ENCODE measurements at places on chromosomes 6 and 20. TPM values are rescaled to one million over a fixed set of nuclear protein-coding genes. Genes with fewer than 3 reads are reported as not detected.

The MOXD1 gene
- total RNA-seq, result 3.4 TPM

The PPP1R14C gene
- total RNA-seq, result 116 TPM

- no peak for DNase-seq
- H3K36me3 ChIP-seq, result no peaks in the 10 kb centered on the region
- H3K27ac ChIP-seq, result no peak overlapping the region
- H3K27me3 ChIP-seq, result peaks cover 11% of the 10 kb centered on the region
Measured at GRCh38 chr20:56223352-56223751, 25.2 kb upstream of the MC3R start.

- no peak overlapping the region for H3K4me3 ChIP-seq
- H3K36me3 ChIP-seq, result no peaks in the 10 kb centered on the region
- no peaks in the 10 kb centered on the region for H3K27me3 ChIP-seq
Measured at GRCh38 chr6:158160932-158161539, 7.0 kb downstream of the SERAC1 start.

DNA sequence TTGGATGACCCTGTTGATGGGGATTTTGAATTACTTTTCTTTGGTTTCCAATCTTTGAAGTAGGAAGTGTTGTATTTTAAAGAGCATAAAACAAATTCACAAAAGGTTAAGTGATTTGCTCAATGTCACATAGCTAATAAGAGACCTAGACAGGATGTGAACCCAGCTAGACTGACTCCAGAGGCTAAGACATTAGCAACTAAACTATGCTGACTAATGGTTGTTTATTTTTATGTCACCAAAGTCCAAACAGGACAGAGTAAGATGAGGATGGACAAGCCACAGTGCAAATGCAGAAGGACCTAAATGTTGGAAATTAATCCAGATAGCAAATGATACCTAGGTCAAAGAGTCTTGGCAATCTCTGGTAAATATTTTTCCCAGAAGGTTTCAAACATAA is 38.0 kb downstream of the OGFRL1 start:
- H3K27ac ChIP-seq, result no peak overlapping the region
- DNase-seq, result no peak
- no peaks in the 10 kb centered on the region for H3K36me3 ChIP-seq
- no peak overlapping the region for H3K4me3 ChIP-seq
- peaks cover 16% of the 10 kb centered on the region for H3K4me1 ChIP-seq

DNA sequence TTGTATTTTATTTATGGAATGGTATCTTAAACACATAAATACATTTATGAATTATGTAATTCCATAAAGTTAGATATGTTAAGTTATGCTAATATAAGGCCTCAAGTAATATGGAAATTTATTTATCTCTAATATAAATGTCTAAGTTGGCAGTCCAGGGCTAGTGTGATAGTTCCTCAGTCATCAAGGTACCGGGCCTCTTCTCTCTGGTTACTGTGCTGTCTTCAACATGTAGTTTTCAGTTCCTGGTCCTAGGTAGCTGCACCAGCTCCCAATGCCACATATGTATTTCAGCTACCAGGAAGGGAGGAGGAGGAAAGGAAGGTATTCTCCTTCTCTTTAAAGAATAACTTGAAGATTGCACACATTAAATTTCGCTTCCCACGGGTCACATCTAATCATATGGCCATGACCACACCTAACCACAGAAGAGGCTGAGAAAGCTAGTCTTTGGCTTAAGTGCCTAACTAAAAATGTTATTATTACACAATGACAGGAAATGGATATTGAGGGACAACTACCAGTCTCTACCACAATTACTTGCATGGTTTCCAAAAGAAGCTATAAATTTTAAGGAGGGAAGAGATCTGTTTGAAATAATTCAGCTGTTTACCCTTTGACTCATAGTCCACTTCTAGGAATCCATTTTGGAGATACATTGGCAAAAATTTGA is 68.6 kb downstream of the BCKDHB start:
- DNase-seq, result no peak
- peaks cover 9% of the 10 kb centered on the region for H3K36me3 ChIP-seq
- H3K4me1 ChIP-seq, result peaks cover 3% of the 10 kb centered on the region
- no peaks in the 10 kb centered on the region for H3K27me3 ChIP-seq

DNA sequence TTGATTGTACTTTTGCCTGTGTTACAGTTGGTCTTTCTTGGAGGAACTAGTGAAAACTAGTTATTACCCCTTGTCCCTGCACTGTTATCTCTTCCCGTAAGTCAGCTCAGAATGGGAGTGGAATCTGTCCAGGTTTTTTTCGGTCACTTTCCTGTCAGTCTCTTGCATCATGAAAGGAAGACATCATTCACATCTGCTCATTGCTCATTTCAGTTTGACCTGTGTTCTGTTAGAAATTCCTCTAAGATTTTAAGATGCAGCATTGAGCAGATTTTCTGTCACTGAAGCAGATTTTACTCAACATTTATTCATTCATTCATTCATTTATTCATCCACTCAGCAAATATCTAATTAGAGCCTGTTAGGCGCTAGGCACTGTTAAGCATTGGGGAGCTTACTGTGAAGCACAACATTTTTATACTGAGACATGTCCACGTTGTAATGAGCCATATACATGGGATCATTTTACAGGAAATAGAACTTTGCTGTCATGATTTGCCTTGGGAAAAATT is 33.1 kb upstream of the HINT3 start:
- peaks cover 63% of the 10 kb centered on the region for H3K36me3 ChIP-seq
- no peaks in the 10 kb centered on the region for H3K27me3 ChIP-seq
- no peak overlapping the region for H3K27ac ChIP-seq
- no peak for DNase-seq

- no peaks in the 10 kb centered on the region for H3K4me1 ChIP-seq
- no peak for DNase-seq
- no peaks in the 10 kb centered on the region for H3K36me3 ChIP-seq
- no peak overlapping the region for H3K27ac ChIP-seq
- no peaks in the 10 kb centered on the region for H3K27me3 ChIP-seq
Measured at GRCh38 chr20:9945408-9945807, 89.4 kb upstream of the ANKEF1 start.

GRCh38 chr6:63936399-63936798 is 300.8 kb downstream of the PHF3 start:
- no peaks in the 10 kb centered on the region for H3K36me3 ChIP-seq
- DNase-seq, result no peak
- H3K4me3 ChIP-seq, result no peak overlapping the region
- no peak overlapping the region for H3K27ac ChIP-seq

DNA sequence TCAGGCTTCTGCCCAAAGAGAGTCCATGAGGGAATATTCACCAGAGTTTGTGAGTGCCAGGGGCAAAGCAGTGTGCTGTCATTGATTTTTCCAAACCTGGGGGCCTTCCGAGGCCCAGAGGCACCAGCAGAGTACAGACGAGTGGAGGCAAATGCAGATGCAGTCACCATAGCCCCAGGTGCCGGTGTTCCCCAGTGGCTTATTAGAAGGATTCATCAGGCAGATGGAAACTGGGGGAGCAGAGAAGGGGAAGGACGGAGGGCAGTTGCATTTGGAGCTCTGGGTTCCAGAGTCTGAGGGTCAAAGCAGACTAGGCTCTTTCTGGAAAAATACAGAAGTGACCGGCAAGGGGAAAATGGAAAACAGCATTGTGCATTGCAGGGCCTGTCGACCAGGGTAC is 184.2 kb downstream of the ANKRD60 start:
- no peak for DNase-seq
- H3K36me3 ChIP-seq, result no peaks in the 10 kb centered on the region
- H3K27me3 ChIP-seq, result peaks cover 16% of the 10 kb centered on the region
- H3K27ac ChIP-seq, result no peak overlapping the region
